ENCODE measurements at places on chromosomes 5 and 9.
A peak's percentile ranks its signal among the peaks of the same experiment; 100 is the strongest.

DNA sequence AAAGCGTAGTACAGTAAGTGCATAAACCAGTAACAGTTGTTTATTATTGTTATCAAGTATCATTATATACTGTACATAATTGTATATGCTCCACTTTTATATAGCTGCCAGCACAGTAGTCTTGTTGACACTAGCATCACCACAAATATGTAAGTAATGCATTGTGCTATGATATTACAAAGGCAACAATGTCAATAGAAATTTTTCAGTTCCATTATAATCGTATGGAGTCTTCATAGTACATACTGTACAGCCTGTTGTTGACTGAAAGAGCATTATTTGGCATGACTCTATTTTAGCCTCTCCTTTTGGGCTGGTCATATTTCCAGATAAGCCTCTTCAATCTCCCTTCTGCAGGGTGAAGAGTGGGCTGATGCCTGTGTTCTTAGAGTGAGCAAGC, 40.4 kb downstream of the CFAP95 start:
- H3K27me3 ChIP-seq = no peaks in the 10 kb centered on the region
- no peaks in the 10 kb centered on the region for H3K4me1 ChIP-seq
- no peak for DNase-seq
- no peak overlapping the region for H3K4me3 ChIP-seq
- H3K27ac ChIP-seq = no peak overlapping the region
- H3K36me3 ChIP-seq = no peaks in the 10 kb centered on the region

- peaks cover 21% of the 10 kb centered on the region for H3K4me1 ChIP-seq
- H3K27ac ChIP-seq = no peak overlapping the region
- no peak for DNase-seq
- no peak overlapping the region for H3K4me3 ChIP-seq
- H3K36me3 ChIP-seq = peaks cover 8% of the 10 kb centered on the region
Observed at GRCh38 chr9:93265301-93265971, 81.5 kb downstream of the WNK2 start.

- H3K27ac ChIP-seq = no peak overlapping the region
- no peak overlapping the region for H3K4me3 ChIP-seq
- DNase-seq = no peak
- peaks cover 7% of the 10 kb centered on the region for H3K27me3 ChIP-seq
- H3K4me1 ChIP-seq = no peaks in the 10 kb centered on the region
Observed at GRCh38 chr5:137442660-137443059, 56.5 kb downstream of the SPOCK1 start.

- H3K27ac ChIP-seq = peak overlapping the region; percentile 79
- DNase-seq = no peak
- H3K36me3 ChIP-seq = no peaks in the 10 kb centered on the region
Observed at GRCh38 chr9:104746798-104747197, 685 bp upstream of the NIPSNAP3A start.

DNA sequence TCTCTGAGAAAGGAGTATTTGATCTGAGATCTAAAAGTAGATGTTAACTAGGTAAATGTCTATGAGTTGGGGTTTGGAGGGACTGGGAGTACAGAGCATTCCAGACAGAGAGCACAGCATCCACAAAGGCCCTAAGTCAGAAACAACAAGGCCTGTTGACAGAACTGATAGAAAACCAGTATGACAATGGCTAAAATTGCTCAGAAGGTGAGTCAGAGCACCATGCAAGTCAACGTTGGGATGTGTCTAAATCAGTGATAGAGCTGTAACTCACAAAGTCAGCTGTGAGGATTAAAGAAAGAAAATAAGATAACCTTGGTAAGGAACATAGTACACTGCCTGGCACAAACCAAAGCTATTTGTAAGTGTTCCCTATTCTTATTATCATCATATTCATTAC, 124.0 kb downstream of the CETN3 start:
- no peak overlapping the region for H3K4me3 ChIP-seq
- no peaks in the 10 kb centered on the region for H3K4me1 ChIP-seq
- H3K27me3 ChIP-seq = no peaks in the 10 kb centered on the region
- H3K27ac ChIP-seq = no peak overlapping the region
- no peaks in the 10 kb centered on the region for H3K36me3 ChIP-seq

All from nephron progenitor cell (in vitro differentiated cells).